ENCODE measurements at places on chromosomes 1 and 21. TPM values are rescaled to one million over a fixed set of nuclear protein-coding genes. Genes with fewer than 3 reads are reported as not detected.
A peak's percentile ranks its signal among the peaks of the same experiment; 100 is the strongest.

GRCh38 chr1:160399544-160400222, 681 bp upstream of the VANGL2 start:
- DNase-seq, result no peak
- H3K27ac ChIP-seq, result no peak overlapping the region
- H3K4me3 ChIP-seq, result no peak overlapping the region

GFI1 gene
- not detected for total RNA-seq

DNA sequence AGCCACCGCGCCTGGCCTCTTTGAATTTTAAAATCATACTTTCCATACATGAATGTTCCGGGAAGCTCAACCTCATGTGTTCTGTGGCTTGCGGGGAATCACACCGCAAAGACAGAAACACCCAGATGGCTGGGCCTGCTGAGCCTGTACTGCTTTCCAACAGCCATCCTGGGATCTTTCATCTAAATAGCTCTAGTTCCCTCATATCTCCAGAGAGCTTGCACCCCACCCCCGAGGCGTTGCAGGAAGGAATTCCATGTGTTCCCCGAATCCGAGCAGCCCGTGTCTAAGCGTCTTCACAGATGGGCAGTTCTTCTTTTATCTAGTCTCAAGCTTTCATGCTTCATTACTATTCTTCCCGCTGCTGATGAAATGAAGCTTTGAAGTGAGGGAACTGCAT, 66.4 kb downstream of the IGSF21 start:
- H3K4me1 ChIP-seq, result no peaks in the 10 kb centered on the region
- H3K36me3 ChIP-seq, result no peaks in the 10 kb centered on the region
- no peak overlapping the region for H3K27ac ChIP-seq
- no peak for DNase-seq
- no peak overlapping the region for H3K4me3 ChIP-seq

GPR153 gene
- total RNA-seq, result 13.4 TPM

- no peaks in the 10 kb centered on the region for H3K36me3 ChIP-seq
- H3K4me3 ChIP-seq, result no peak overlapping the region
- peak; percentile 59 for DNase-seq
- H3K4me1 ChIP-seq, result peaks cover 3% of the 10 kb centered on the region
These were observed 2.8 kb upstream of the H6PD start for GRCh38 chr1:9231648-9232332.

- DNase-seq, result peak; percentile 20
- no peak overlapping the region for H3K27ac ChIP-seq
- H3K27me3 ChIP-seq, result no peaks in the 10 kb centered on the region
- no peak overlapping the region for H3K4me3 ChIP-seq
- H3K36me3 ChIP-seq, result no peaks in the 10 kb centered on the region
- H3K4me1 ChIP-seq, result no peaks in the 10 kb centered on the region
These were observed 376.9 kb downstream of the USH2A start for GRCh38 chr1:216046336-216046735.

FCRL4 gene
- not detected for total RNA-seq

GRCh38 chr1:224585051-224585450, 31.1 kb upstream of the CNIH3 start:
- H3K4me3 ChIP-seq, result no peak overlapping the region
- H3K27ac ChIP-seq, result no peak overlapping the region
- no peaks in the 10 kb centered on the region for H3K36me3 ChIP-seq
- no peaks in the 10 kb centered on the region for H3K27me3 ChIP-seq
- no peak for DNase-seq

PGLYRP3 gene
- total RNA-seq, result not detected

GIPC2 gene
- 0.50 TPM for total RNA-seq

KRTAP11-1 gene
- total RNA-seq, result not detected

DNA sequence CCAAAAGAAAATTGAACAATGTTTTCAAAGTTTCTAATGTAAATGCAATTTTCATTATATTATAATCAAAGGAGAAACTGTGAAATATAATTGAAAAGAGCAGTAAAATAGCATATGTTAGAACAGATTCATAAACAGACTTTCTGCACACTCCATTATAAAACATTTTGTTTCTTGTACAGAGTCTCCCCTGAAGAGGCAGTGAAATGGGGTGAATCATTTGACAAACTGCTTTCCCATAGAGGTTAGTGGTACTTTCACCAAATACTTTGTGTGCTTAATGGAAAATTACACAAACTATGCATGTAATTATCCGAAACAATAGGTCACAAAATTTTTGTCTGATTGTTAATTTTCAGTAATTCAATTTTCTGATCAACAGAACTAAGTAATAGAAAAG, 1.9 kb downstream of the RGS18 start:
- H3K27me3 ChIP-seq, result no peaks in the 10 kb centered on the region
- peak; percentile 12 for DNase-seq
- no peak overlapping the region for H3K27ac ChIP-seq
- H3K4me3 ChIP-seq, result no peak overlapping the region
- no peaks in the 10 kb centered on the region for H3K4me1 ChIP-seq
- H3K36me3 ChIP-seq, result no peaks in the 10 kb centered on the region

RNU1-4 gene
- under 0.01 TPM for total RNA-seq

DNA sequence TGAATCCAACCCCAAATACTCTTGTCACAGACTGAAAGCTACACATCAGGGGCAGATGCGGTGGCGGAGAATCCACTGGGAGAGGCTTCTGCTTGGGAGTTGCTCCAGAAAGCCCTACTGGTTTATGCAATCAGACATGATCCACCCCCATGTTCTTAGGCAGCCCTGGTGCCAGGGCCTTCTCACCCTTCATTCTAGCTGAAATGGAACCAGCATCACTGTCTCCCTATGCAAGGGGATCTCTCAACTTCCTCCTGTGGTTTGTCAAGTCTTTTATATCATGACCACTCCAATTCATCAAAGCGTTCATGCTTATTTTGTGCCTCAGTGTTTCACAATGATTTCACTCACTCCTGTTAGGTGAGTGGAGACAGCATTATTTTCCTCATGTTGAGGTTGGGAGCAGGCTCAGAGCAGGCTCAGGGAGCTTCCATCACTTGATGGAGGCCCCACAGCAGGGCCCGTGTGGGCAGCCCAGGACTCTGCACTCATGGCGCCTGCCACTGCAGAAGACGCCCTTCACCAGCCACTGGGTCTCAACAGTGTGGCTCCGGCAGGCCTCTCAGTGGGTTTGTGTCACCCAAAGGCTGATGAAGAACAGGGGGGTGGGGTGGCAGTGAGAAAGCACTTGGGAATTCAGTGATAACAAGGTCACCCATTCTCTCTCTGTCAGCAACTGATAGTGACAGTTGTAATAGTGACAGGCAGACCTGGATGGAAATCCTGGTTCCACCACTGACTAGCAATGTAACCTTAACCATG, 67.1 kb downstream of the CD58 start:
- H3K27me3 ChIP-seq, result no peaks in the 10 kb centered on the region
- H3K4me3 ChIP-seq, result no peak overlapping the region
- no peak overlapping the region for H3K27ac ChIP-seq

GRCh38 chr1:207838156-207839082, 72.5 kb downstream of the CD34 start:
- no peaks in the 10 kb centered on the region for H3K4me1 ChIP-seq
- DNase-seq, result no peak
- H3K4me3 ChIP-seq, result no peak overlapping the region
- no peak overlapping the region for H3K27ac ChIP-seq
- H3K27me3 ChIP-seq, result no peaks in the 10 kb centered on the region

GRCh38 chr1:214953901-214954616, 128.5 kb upstream of the KCNK2 start:
- no peak overlapping the region for H3K4me3 ChIP-seq
- H3K27ac ChIP-seq, result no peak overlapping the region
- no peaks in the 10 kb centered on the region for H3K27me3 ChIP-seq
- H3K4me1 ChIP-seq, result peaks cover 10% of the 10 kb centered on the region
- H3K36me3 ChIP-seq, result no peaks in the 10 kb centered on the region

PCAT6 gene
- total RNA-seq, result 0.51 TPM

GRCh38 chr1:36118447-36119204, 6.4 kb downstream of the COL8A2 start:
- DNase-seq, result no peak
- H3K4me1 ChIP-seq, result peaks cover 8% of the 10 kb centered on the region
- H3K4me3 ChIP-seq, result no peak overlapping the region
- no peak overlapping the region for H3K27ac ChIP-seq
- no peaks in the 10 kb centered on the region for H3K36me3 ChIP-seq
- H3K27me3 ChIP-seq, result no peaks in the 10 kb centered on the region

DNA sequence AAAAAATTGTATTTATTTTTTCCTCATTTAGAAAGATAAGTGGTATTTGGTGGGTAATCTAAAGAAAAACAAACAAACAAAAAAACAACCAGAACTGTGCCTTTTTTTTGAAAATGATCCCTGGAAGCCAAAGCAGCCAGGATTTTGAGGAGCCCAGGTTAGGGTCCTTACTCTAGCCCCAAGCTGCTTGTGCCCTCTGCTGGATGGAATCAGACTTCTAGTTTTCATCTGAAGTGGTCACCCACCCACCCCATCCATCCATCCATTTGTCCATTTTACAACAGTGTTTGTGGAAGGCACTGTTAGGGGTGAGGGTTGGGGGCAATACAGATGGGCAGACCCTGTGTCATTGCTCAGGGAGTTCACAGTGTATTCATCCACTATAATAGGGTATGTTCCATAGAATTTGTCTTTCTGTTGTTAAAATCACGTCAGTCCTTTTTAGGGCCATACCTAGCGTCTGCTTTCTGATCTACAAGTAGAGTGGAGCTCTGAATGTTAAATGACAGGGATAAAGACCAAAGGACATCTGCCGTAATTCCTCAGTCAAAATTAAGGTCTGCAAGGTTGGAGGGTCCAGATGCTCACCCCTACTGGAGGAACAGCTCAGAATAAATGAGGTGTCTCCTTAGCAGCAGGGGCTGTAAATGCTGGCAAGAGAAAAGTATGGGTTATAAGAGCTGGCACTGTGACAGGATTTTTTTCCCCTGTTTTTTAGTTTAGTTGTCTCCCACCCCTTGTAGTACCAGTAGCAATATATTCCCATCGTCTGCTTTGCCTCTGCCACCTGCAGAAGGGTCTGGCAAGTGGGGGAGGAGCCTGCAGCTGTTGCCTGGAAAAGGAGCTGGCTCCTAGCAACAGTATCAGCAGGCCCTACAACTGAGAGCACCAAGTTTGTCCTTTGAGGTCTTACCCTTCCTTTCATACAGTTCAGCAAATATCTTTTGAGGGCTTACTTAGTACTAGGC, 3.2 kb downstream of the LRRC42 start:
- no peak overlapping the region for H3K27ac ChIP-seq
- peaks cover 3% of the 10 kb centered on the region for H3K36me3 ChIP-seq
- no peak overlapping the region for H3K4me3 ChIP-seq
- H3K4me1 ChIP-seq, result peaks cover 2% of the 10 kb centered on the region

NR1I3 gene
- total RNA-seq, result not detected

NEXN gene
- total RNA-seq, result 16.2 TPM

GRCh38 chr21:15508554-15508953, 221.2 kb upstream of the USP25 start:
- no peak overlapping the region for H3K4me3 ChIP-seq
- no peak for DNase-seq
- no peaks in the 10 kb centered on the region for H3K36me3 ChIP-seq
- H3K27ac ChIP-seq, result no peak overlapping the region
- no peaks in the 10 kb centered on the region for H3K4me1 ChIP-seq

IL10 gene
- total RNA-seq, result not detected

KLF17 gene
- 0.50 TPM for total RNA-seq

- DNase-seq, result no peak
- no peak overlapping the region for H3K4me3 ChIP-seq
- no peaks in the 10 kb centered on the region for H3K27me3 ChIP-seq
- no peaks in the 10 kb centered on the region for H3K4me1 ChIP-seq
These were observed 23.8 kb downstream of the PIP5K1A start for GRCh38 chr1:151222130-151222529.

- no peak overlapping the region for H3K27ac ChIP-seq
- H3K4me1 ChIP-seq, result no peaks in the 10 kb centered on the region
- H3K27me3 ChIP-seq, result no peaks in the 10 kb centered on the region
- DNase-seq, result no peak
These were observed 86.1 kb downstream of the VPS26C start for GRCh38 chr21:37181059-37181458.

- peaks cover 8% of the 10 kb centered on the region for H3K36me3 ChIP-seq
- no peaks in the 10 kb centered on the region for H3K27me3 ChIP-seq
- no peak overlapping the region for H3K4me3 ChIP-seq
- H3K27ac ChIP-seq, result no peak overlapping the region
- H3K4me1 ChIP-seq, result no peaks in the 10 kb centered on the region
These were observed 67.8 kb downstream of the VPS26C start for GRCh38 chr21:37199057-37199924.

DNA sequence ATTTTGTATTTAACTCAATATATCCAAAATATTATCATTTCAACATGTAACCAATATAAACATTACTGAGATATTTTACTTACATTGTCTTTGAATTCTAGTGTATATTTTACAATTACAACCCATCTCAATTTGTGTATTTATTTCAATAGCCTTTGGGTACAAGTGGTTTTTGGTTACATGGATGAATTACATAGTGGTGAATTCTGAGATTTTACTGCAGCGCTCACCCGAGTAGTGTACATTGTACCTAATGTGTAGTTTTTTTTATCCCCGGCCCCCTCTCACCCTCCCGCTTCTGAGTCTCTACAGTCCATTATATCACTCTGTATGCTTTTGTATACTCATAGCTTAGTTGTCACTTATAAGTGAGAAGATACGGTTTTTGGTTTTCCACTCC, 117.0 kb upstream of the GALNT2 start:
- H3K4me1 ChIP-seq, result no peaks in the 10 kb centered on the region
- DNase-seq, result no peak
- H3K27ac ChIP-seq, result no peak overlapping the region
- no peaks in the 10 kb centered on the region for H3K27me3 ChIP-seq
- no peaks in the 10 kb centered on the region for H3K36me3 ChIP-seq

DNA sequence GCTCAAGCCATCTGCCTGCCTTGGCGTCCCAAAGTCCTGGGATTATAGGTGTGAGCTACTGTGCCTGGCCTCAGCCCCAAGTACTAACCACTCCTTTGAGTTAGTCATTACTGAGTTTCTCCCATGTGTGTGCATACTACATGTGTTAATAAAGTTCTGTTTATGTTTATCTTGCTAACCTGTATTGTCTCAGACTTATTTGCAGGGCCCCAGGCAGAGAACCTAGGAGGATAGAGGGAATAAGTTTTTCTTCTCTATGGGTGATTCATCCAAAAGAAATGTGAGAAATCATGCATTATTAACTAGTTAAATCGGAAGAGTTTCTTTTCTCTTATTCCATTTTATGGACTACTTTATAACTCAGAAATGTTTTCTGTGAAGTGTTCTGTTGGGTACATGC, 203.9 kb upstream of the CACYBP start:
- H3K4me3 ChIP-seq, result no peak overlapping the region
- H3K27me3 ChIP-seq, result no peaks in the 10 kb centered on the region
- peak; percentile 78 for DNase-seq
- H3K4me1 ChIP-seq, result no peaks in the 10 kb centered on the region

OR2L5 gene
- not detected for total RNA-seq
